Fibroblast of skin of back (primary cell): ENCODE measurements at places on chromosomes 1 and 21.
A peak's percentile ranks its signal among the peaks of the same experiment; 100 is the strongest.

DNA sequence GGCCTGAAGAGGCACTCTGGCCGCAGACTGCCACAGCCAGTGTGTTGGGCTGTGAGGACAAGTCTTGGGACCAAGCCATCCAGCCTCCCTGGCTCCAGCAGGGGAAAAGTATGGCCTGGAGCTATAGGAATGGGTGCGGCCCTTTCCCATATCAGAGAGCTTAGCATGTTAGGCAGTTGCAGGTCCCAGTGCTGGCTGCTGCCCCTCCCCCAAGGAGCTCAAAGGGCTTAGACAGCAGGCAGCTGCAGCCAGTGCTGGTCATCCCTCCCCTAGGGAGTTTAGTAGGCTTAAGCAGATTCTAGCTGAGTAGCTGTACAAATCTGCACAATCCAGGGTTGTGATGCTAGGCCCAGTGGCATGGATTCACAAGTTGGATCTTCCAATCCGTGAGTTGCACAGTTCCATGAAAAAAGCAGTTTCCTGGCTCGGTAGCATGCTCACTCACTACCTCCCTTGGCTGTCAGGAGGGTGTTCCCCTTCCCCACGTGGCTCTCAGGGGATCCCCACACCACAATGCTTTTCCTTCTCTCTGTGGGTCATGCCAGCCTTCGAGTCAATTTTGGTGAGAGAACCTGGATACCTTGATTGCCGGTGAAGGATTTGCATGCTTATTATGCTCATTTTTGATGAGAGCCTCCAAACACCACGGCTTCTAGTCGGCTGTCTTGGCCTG, 1490.8 kb downstream of the BRINP3 start:
- no peak for DNase-seq

GRCh38 chr21:35509001-35509704, 460.1 kb upstream of the RUNX1 start:
- no peak for DNase-seq

DNA sequence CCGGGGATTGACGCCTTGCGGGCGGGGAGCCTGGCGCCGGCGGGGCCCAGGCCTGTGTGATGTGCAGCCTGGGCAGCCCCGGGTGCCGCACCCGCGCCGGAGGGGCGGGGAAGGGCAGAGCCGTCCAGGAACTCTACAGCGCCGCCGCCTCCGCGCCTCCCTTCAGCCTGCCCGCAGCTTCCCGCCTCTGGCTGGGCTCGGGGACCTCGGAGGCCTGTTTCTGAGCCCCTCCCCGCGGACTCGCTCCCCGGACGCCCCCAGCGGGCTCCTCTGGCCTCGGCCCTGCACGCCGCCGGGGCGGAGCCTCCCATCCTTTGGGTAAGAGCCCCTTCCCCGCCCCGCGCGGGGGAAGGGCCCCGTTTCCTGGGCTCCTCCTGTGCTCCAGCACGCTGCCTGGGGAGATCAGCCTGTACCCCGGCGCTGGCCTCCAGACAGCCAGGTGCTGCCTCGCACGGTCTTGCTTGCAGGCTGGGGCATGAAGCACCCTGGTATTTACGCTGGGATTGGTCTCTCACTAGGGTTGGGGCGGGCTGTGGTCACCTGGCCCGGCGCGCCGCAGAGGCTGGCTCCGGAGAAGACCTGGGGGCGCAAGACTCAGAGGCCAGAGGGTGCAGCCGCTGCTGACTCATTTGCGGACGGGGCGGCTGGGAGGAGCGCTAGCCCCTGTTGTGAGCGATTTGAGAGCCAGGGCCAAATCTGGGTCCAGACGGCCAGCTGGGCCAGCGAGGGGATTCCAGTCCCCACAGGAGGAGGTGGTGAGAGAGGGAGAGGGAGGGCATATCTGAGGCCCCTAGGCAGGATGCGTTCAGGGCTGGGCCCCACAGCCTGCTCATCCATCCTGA, 5.7 kb upstream of the ACOT11 start:
- peak; percentile 44 for DNase-seq

- no peak for DNase-seq
Observed at GRCh38 chr1:206699626-206700025, 14.9 kb downstream of the MAPKAPK2 start.

DNA sequence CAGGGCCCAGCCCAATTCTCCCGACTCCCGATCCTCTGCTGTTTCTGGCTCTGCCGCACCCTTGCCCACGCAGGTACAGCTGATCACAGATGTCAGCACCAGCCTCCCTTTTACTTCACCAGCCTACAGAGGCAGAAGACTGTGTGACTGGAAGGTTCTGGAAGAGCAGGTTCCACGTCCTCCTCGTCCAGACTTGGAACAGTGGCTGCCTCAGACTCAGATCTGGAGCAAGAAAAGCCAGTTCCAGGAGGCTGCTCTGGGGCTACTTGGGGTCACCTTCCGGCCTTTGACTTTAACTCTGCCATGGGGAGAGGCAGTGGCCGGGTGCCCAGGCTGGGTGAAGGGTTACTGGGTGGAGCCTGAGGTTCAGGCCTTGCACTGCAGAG, 16.1 kb upstream of the KLHDC7A start:
- no peak for DNase-seq
